ENCODE measurements at places on chromosomes 4 and X.
A peak's percentile ranks its signal among the peaks of the same experiment; 100 is the strongest.

DNA sequence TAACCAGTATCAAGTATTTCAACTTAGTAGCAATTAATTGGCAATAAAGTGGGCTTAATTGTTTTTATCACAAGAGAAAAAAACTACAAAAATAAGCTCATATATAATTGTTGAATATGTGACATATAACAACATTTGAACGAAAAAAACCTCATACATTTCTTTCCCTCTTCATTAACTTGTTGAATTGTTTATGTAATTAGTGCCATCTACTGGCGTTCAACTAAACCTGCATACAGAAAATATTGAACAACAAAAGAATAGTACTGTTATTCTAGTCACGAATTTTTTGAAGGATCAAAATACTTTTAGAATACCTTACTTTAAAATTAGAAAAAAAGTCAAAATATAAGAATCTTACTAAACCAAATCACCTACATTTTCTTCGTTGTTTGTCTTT, 586.5 kb upstream of the FTHL17 start:
- H3K4me1 ChIP-seq: no peaks in the 10 kb centered on the region
- no peak overlapping the region for H3K4me3 ChIP-seq
- no peaks in the 10 kb centered on the region for H3K27me3 ChIP-seq
- H3K36me3 ChIP-seq: no peaks in the 10 kb centered on the region
- DNase-seq: no peak

- no peaks in the 10 kb centered on the region for H3K36me3 ChIP-seq
- no peak for DNase-seq
- H3K27me3 ChIP-seq: no peaks in the 10 kb centered on the region
- no peak overlapping the region for H3K4me3 ChIP-seq
Measured at GRCh38 chr4:31360786-31361185, 640.6 kb downstream of the PCDH7 start.

DNA sequence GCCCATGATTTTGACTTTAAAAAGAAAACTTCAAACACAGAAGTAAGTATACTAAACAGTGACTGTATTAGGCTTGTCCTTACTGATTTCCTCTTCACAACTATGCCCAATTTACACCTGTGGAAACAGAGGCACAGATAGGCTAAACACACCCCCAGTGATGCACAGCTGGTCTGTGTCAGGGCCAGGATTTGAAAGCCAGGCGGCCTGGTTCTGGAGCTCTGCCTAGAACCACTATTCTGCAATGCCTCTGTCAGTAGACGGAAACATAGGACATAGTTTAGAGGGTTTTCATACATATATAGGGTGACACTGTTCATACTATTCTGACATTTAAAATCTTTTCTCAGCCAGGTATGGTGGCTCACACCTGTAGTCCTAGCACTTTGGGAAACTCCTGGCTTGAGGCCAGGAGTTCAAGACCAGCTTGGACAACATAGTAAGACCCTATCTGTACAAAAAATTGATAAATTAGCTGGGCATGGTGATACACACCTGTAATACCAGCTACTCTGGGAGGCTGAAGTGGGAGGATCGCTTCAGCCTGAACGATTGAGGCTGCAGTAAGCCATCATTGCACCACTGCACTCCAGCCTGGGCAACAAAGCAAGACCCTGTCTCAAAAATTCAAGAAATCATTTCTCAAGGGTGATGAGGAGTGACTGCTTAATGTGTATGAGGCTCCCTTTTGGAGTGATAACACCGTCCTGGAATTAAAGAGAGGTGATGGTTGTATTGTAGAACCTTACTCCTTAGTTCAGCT, 23.0 kb upstream of the CBR4 start:
- no peak overlapping the region for H3K4me3 ChIP-seq
- no peaks in the 10 kb centered on the region for H3K4me1 ChIP-seq
- H3K27me3 ChIP-seq: peaks cover 10% of the 10 kb centered on the region

GRCh38 chr4:138341739-138342415, 99.7 kb upstream of the SLC7A11 start:
- H3K27ac ChIP-seq: no peak overlapping the region
- H3K4me1 ChIP-seq: peaks cover 12% of the 10 kb centered on the region
- peak; percentile 15 for DNase-seq
- no peaks in the 10 kb centered on the region for H3K27me3 ChIP-seq
- no peaks in the 10 kb centered on the region for H3K36me3 ChIP-seq

DNA sequence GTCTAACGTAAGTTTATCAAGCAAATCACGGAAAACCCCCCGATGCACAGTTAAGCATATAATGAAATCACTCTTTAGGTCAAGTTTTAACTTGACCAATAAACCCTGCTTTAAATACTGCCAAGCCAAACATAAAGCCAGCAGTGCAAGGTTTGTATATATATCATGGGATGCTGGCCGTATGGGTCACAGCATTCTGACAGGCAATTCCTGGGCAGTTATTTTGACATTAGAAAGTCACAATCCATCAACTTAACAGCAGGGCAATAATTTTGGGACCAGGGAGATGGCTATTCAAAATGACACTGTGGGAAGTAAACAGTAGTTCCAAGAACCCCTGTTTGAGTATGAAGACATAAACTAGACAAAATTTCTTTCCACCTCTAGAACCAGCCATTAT, 116.9 kb downstream of the ZNF827 start:
- H3K36me3 ChIP-seq: peaks cover 53% of the 10 kb centered on the region
- no peak overlapping the region for H3K4me3 ChIP-seq
- DNase-seq: no peak
- no peaks in the 10 kb centered on the region for H3K27me3 ChIP-seq

GRCh38 chr4:164876700-164877324, at the start of gene APELA:
Gene APELA (plus strand): TSS chr4:164877178. CDS start chr4:164877332, 154 bp downstream.
- DNase-seq: no peak
- no peaks in the 10 kb centered on the region for H3K36me3 ChIP-seq
- H3K27ac ChIP-seq: no peak within 1 kb of the TSS
- no peak within 1 kb of the TSS for H3K4me3 ChIP-seq
- peaks cover 20% of the 10 kb centered on the region for H3K27me3 ChIP-seq
- H3K4me1 ChIP-seq: peaks cover 4% of the 10 kb centered on the region

DNA sequence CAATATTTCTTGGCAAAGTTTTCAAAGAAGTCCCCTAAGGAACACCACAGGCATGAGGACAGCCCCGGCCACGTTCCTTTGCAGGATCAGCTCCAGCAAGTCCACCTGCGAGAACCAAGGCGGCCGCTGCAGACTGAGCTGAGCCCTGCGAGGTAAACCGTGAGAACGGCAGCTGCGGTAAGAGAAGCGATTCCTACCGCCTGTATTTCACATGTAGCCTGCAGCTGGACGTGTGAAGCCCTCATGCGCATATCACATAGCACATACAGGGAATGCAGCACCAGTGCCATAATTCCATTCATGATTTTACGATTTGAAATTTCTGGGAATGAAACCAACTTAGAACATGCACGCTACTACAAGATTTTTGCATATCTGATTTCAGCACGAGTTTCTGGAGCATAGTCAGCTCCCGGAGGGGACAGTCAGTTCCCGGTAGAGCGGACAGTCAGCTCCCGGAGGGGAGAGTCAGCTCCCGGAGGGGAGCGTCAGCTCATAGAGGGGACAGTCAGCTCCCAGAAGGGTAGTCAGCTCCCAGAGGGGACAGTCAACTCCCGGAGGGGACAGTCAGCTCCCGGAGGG, 41.7 kb downstream of the FGFRL1 start:
- H3K27ac ChIP-seq: no peak overlapping the region
- no peak overlapping the region for H3K4me3 ChIP-seq
- peaks cover 11% of the 10 kb centered on the region for H3K4me1 ChIP-seq
- no peak for DNase-seq
- peaks cover 9% of the 10 kb centered on the region for H3K27me3 ChIP-seq

Data from activated naive CD8-positive, alpha-beta T cell treated with anti-CD3 and anti-CD28 coated beads for 36 hours (primary cell).